Activated CD8-positive, alpha-beta memory T cell treated with anti-CD3 and anti-CD28 coated beads for 4 hours (primary cell): ENCODE measurements at places on chromosomes 11 and 22.

DNA sequence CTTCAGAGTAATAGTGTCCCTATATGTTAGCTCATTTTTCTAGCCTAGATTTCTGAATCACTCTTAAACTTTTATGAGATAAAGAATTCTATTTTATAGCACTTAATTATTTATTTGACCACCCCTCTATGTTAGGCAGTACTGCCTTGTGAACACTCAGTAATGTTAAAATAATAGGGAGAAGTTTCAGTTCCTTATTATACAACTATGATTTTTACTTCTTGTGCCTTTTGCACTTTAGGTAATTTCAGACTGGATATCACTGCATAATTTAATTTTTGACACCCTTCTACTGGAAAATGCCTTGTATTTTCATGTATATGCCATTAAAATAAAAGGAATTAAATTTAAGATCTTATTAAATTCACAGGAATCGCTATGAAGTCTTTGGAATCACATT, 3.1 kb downstream of the BCO2 start:
- no peak for DNase-seq

DNA sequence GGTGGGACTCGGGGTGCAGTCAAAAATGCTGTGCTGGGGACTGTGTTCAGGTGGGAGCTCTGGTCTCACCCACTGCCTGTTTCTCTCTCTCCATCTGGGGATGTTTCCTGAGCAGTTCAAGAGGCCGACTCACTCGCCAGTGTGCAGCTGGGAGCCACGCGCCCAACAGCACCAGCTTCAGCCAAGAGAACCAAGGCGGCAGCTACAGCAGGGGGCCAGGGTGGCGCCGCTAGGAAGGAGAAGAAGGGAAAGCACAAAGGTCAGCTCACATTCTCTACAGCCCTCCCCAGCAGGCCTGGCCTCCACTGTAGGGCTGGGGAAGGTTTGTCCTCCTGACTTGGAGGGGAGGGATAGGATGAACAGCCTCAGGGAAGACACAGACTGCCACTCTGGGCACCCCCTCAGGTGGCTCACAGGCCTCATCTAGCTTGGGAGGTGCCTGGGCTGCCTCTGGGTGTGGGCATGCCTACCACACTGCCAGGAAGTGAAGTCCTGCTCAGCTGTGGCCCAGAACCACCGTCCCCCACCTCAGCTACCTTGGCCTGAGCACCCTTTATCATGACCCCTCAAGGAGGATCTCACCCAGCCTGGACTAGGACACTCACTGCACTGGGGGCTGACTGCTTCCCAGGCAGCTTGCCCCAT, 13.0 kb downstream of the TUB start:
- DNase-seq, result no peak

GRCh38 chr11:127902382-127902781, 685.0 kb downstream of the ETS1 start:
- DNase-seq, result no peak

DNA sequence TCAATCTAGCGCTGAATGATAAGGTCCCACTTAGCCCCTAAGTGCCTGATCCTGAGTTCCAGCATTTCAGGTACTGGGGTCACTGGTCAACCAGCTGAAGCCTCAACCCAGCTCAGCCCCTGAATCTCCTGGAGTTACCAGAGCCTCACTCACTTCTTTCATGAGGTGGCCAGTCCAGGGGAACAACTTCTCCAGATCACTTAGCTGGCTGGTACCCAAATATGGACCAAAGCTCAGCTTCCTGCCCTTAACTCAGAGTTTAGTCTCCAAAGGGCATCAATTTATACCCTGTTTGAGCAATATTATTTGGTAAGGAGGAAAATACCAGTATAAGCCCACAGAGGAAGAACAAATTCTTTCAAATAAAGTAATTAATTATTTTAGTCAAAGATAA, 105.6 kb downstream of the SLC1A2 start:
- DNase-seq, result no peak

GRCh38 chr22:19121631-19122142, 525 bp downstream of the DGCR2 start:
- no peak for DNase-seq

DNA sequence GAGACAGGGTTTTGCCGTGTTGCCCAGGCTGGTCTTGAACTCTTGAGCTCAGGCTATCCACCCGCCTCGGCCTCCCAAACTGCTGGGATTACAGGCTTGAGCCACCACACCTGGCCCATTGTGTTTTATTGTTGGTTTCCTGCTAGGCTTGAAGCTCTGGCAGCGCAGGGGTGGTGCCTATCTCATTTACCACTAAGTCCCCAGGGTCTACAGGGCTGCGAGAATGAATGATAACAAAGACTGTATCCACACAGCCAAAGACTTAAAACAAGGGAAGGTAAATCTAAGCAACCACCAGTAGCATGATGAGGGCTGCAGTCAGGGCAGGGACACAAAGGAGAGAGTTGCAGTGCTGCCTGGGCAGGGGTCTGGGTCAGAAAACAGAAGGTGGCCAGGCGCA, 37.3 kb upstream of the XBP1 start:
- DNase-seq, result no peak

- no peak for DNase-seq
Observed at GRCh38 chr11:69817265-69818230, 1.7 kb downstream of the FGF3 start.

GRCh38 chr11:130433357-130433756, 4.9 kb upstream of the ADAMTS8 start:
- DNase-seq, result no peak

- no peak for DNase-seq
Observed at GRCh38 chr11:36455658-36456111, 54.4 kb downstream of the TRAF6 start.
